Renal cortical epithelial cell (primary cell): ENCODE measurements at places on chromosomes 13 and 19. TPM values are rescaled to one million over a fixed set of nuclear protein-coding genes. Genes with fewer than 3 reads are reported as not detected.

POU4F1 gene
- total RNA-seq: not detected in 2 replicates

NLRP4 gene
- total RNA-seq: not detected in 2 replicates

DNA sequence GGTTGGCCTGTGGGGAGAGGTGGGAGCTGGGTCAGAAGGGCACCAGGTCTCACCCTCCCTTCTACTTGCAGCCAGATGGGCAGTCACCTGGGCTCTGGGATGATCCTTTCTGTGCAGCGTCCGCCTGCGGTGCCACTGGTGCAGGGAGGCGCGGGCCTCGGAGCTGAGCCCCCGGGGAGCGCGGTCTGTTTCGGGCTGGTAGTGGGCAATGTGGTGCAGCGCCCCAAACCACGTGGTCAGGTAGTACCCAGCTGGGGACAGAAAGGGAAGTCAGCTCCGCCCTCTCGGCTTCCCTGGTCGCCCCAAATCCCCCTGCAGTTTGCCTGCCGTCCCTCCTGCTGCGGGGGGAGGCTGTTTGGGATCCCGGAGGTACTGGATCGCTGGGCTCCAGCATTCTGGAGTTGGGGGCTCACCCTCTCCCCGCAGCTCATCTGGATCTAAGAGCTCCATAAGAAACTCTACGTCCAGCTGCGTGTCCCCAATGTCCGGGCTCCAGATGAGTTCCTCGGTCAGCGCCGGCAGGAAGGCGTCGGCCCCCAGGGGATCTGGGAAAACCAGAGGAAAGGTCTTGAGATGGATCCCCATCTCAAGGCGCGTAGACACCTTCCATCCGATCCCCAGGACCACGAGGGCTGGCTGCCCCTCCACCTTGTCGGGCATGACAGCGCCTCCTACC lies 8.8 kb downstream of the RINL start:
- no peak for DNase-seq

- no peak for DNase-seq
These were observed 63.9 kb upstream of the SLC15A1 start for GRCh38 chr13:98816406-98816805.

- no peak for DNase-seq
These were observed 799.1 kb downstream of the DIAPH3 start for GRCh38 chr13:59364641-59365085.
